ENCODE measurements at places on chromosomes 6 and 20. TPM values are rescaled to one million over a fixed set of nuclear protein-coding genes. Genes with fewer than 3 reads are reported as not detected.

The ADGRF4 gene
- not detected for total RNA-seq

DNA sequence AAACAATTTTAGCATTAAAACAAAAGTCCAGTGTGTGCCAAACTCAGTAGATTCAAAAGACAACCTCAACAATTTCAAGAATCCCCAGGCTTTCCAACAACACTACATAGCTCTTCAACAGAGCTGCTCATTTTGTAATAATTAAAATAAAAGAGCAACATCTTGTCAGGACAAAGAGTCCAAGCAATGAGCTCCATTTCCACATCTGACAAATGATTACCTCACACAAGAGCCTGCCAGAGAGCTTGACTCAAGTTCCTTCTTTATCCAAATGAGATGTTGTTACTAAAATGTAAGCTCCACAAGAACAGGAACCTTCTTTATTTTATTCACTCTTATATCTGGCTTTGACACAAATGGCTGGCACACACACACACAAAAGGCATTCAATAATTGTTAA lies 449.8 kb downstream of the HACE1 start:
- DNase-seq: no peak

DNA sequence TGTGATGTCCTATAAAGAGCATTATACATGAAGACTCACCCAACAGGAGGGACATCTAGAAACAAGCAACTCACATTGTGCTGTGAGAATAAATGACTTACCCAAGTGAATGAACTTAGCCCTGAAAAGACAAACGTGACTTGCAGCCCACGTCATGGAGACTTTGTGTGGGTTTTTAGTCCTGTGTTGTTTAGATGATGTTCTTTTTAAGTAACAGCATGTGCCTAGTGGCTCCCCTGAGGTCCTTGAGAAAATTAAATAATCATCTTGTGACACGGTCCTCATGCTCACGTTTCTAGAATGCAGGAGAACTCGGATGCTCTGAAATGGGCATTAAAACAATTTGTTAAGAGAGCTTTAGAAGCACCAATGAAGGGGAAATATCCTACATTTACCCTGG lies 165.1 kb downstream of the SASH1 start:
- no peak for DNase-seq

The CCR6 gene
- not detected for total RNA-seq

DNA sequence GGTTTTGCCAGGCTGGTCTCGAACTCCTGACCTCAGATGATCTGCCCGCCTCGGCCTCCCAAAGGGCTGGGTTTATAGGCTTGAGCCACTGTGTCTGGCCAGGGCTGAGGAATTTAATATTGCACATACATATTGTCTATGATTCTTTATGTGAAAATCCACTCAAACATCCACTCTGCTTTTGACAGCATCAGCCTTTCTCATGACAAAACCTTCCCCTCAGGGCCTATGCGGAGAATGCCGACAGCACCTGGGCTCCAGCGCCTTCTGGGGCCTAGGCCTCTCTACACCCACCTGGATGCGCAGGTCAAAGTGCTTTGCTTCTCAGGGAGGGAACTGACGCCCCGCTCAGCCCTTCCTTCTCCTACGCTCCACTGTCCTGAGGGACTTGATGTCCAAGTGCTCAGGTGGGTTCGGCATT lies 5.4 kb downstream of the RAMACL start:
- DNase-seq: no peak

The DEFB124 gene
- not detected for total RNA-seq

GRCh38 chr6:6829872-6830685 lies 241.6 kb downstream of the LY86 start:
- no peak for DNase-seq

The ILRUN gene
- 82.7 TPM for total RNA-seq

- no peak for DNase-seq
These were observed 49.2 kb downstream of the EFCAB8 start for GRCh38 chr20:32907886-32908285.

The ADAM33 gene
- total RNA-seq: not detected

The DEF6 gene
- total RNA-seq: 53.8 TPM

All from OCI-LY7 (cell line).